ENCODE measurements at places on chromosomes 12 and 14. TPM values are rescaled to one million over a fixed set of nuclear protein-coding genes. Genes with fewer than 3 reads are reported as not detected.

DNA sequence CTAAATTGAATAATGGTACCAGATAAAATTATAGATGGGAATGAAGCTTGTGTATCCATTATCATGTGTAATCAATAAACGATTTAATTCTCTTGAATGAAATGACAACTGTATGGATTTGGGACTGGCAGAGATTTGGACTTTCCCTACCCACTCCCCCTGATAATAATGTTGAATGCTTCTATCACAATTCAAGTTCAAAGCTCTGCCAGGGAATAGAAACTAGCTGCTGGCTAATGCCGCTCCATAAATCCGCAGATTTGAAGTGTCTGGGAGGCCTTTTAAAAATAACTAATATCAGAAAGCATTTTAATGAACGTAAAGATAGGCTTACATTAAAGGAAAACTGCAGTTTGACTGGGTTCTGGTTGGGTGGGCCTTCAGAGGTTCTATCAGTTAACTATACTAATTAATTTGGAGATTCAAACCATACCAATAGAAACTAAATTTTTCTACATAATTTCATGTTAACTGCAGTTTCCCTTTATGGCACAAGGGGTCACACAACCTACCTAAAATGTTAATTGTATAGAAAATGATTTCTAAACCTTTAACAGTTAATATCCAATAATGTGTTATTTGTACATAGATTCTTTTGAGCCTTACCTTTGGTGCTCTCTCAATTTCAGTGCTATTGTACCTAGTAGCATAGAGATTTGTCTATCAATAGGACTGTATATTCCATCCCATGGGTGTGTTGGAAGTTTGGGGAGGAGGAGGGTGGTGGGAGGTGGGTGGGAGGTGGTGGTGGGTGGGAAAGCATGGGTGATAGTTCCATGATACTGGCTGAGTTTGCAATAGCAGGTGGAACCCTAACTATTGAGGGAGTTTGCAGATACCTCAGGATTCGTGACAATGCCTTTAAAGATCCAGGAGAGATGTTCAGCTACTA, 4.9 kb downstream of the HNRNPA1 start:
- H3K27me3 ChIP-seq: no peaks in the 10 kb centered on the region
- H3K36me3 ChIP-seq: peaks cover 49% of the 10 kb centered on the region
- DNase-seq: no peak
- peak overlapping the region; percentile 26 for H3K27ac ChIP-seq

GRCh38 chr12:131171029-131171428, 217.3 kb downstream of the ADGRD1 start:
- DNase-seq: no peak
- no peak overlapping the region for H3K27ac ChIP-seq
- no peaks in the 10 kb centered on the region for H3K27me3 ChIP-seq
- H3K36me3 ChIP-seq: no peaks in the 10 kb centered on the region
- no peaks in the 10 kb centered on the region for H3K4me1 ChIP-seq

- DNase-seq: no peak
- H3K4me3 ChIP-seq: no peak overlapping the region
- no peak overlapping the region for H3K27ac ChIP-seq
- no peaks in the 10 kb centered on the region for H3K27me3 ChIP-seq
- no peaks in the 10 kb centered on the region for H3K36me3 ChIP-seq
- H3K4me1 ChIP-seq: no peaks in the 10 kb centered on the region
Measured at GRCh38 chr12:56864318-56864717, 69.9 kb downstream of the SDR9C7 start.

Gene DDX47
- total RNA-seq: 107 TPM
